ENCODE measurements at places on chromosomes 2 and 18.

DNA sequence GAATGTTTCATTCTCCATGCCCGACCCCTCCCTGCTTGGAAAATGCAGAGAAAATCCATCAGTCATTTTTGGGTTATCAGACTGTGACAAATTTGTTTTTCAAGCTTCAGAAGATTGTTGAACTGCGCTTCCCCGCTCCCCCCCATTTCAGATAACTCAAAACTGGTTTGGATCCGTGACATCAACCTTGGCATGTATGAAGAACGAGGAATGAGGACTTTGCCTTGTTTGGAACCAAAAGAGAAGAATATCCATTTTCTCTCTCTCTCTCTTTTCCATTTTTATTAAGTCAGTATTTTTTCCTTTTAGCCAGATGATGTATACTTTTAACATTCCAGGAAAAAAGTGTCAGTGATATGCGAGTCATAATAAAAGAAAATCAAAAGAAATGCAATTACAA lies 171.6 kb downstream of the BCL2 start:
- no peak for DNase-seq

DNA sequence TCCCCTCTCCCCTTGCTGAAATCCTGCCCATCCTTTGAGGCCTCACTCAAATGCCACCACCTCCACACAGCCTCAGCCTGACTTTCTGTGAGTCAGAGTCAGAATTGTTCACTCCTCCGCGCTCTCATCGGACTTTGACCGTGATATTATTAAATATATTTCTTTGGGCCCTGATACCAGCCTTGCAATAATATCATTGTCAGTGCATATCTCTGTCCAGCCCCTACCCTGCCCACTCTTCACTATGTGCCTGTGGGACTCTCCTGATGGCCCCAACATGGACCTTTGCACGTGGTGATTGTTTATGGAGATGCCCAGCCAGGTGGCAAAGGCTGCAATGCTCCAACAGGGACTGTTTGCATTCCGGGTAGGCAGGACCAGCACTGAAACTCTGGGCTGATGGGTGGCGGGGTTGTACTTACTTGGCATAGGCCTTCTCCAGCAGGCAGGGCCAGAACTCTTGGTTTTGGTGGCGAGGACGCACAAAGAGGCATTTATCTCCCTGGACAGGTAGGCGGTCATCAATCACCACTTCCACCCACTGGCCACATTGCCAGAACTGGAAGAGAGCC lies 37.3 kb downstream of the CAPN13 start:
- no peak for DNase-seq

GRCh38 chr2:120489023-120489422 lies 143.1 kb downstream of the INHBB start:
- no peak for DNase-seq

GRCh38 chr2:20194097-20195015 lies 30.6 kb downstream of the SDC1 start:
- DNase-seq: no peak

DNA sequence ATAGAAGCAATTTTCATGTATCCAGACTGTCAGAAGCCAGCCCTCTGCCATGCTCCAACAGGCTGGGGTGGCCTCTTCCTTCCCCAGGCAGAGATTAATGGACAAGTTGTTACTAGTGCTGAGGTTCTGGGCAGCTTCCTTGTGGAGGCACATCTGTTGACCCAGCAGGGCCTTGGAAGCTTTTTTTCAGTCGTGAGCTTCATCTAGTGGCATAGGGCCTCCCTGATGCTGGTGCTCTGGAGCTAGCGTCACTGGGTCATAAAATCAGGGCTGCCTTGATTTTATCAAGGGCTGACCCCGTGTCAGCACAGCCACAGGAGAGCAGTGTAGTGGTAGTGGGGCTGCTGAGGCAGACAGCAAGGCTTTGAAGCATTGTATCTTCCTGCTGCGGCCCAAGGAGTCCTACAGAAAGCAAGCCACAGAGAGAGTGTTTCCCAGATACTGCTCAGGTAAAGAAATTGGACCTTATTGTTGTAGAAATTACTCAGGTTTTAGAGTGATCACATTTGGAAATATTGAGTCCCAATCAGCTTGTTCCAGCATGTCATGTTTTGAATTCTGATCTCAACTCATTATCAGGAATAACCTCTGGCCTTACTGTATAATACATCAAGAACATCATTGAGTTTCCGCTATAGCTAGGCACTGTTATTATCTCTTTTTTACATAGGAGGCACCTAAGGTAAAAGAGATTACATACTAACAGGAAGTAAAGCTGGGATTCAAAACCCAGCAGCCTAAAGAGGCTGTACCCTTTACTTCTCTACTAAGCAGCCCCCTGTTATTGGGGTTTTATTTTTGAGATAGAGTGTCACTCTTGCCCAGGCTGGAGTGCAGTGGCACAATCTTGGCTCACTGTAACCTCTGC lies 92.3 kb upstream of the ALPP start:
- DNase-seq: no peak

- DNase-seq: peak; percentile 58
Observed at GRCh38 chr2:240060977-240061591, 7.8 kb upstream of the OR6B3 start.
